AG09309 (cell line): ENCODE measurements at places on chromosomes 7 and 10.
A peak's percentile ranks its signal among the peaks of the same experiment; 100 is the strongest.

DNA sequence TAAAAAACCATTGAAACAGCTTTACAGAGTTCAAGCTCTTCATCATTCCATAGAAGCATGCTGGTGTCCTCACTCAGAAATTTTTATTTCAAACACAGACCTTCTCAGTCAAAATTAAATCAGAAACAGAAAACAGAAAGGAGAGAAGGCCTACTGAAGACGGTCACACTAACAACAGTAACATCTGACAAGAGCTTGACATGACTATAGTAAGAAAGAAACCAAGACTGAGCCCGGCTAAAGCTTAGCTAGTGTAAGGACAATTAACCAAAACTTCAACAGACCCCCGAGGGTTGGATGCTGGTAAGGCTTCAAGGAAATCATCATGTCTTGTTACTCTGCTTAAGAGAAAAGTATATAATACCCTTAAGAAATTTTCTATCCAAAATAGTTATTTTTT lies 38.6 kb downstream of the MTPN start:
- no peak for DNase-seq

GRCh38 chr10:130226012-130226411 lies 89.8 kb downstream of the GLRX3 start:
- no peak for DNase-seq

DNA sequence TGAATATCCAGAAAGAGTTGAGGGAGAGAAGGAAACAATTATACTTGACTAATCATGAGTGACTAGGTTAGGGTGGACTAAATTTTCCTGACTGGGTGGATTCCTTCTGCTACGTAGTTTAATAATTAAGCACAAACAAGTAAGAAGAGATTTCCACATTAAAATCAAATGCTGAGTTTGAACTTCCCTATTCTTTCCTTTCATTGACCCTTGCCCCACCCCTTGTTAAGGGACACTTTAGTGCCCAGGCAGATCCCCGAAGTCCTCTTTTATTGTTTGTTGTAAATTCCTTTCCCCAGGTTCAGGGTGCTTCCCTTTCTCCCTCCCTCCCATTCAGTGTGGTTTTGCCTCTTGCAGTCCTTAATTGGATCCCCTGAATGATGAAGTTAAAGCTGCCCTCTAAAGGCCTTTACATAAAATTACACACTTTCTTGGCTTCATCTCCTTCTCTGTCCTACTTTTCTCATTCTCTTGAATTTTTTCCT lies 8.8 kb upstream of the SPAM1 start:
- no peak for DNase-seq

DNA sequence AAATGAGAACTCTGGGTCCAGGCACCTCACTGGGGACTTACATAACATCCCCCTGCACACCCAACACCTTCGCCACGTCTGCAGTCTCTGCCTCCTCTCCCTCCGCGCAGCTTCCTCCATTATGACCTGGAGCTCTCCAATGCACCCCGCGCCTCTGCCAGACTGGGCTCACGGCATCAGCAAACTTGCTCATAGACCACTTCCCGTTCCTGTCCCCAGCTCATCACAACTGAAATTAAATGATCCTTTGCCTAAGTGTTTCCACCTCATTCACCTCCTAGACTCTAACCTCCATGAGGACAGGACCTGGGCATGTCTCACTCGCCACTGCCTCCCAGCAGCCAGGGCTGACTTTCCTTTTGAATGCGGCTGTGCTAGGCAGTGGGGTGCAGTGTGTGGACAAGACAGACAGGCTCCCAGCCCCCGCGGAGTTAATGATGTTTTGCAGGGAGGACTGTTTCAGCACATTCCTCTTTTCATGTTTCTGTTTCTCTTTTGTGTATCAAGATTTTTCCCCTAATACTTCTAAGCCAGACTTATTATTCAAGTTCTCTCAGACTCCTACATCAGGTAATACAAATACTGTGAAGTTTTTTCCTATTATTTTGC lies 18.8 kb downstream of the CHST15 start:
- no peak for DNase-seq

DNA sequence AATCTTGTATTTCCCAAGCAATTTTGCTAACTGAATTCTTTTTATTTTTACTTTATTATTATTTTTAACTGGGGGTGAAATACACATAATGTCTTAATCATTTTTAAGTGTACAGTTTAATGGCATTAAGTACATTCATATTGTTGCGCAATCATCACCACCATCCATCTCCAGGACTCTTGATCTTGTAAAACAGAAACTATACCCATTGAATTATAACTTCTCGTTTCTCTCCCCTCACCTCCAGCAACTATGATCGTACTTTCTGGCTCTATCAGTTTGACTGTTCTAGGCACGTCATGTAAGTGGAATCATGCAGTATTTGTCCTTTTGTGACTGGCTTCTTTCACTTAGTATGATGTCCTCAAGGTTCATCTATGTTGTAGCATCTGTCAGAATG lies 108.8 kb downstream of the ARL5B start:
- DNase-seq: no peak

GRCh38 chr10:14603534-14604102 lies 171.1 kb downstream of the FAM107B start:
- no peak for DNase-seq

GRCh38 chr7:103093429-103093828 lies 18.5 kb downstream of the ARMC10 start:
- DNase-seq: no peak

- DNase-seq: no peak
Measured at GRCh38 chr10:11404901-11405300, 206.5 kb downstream of the USP6NL start.

DNA sequence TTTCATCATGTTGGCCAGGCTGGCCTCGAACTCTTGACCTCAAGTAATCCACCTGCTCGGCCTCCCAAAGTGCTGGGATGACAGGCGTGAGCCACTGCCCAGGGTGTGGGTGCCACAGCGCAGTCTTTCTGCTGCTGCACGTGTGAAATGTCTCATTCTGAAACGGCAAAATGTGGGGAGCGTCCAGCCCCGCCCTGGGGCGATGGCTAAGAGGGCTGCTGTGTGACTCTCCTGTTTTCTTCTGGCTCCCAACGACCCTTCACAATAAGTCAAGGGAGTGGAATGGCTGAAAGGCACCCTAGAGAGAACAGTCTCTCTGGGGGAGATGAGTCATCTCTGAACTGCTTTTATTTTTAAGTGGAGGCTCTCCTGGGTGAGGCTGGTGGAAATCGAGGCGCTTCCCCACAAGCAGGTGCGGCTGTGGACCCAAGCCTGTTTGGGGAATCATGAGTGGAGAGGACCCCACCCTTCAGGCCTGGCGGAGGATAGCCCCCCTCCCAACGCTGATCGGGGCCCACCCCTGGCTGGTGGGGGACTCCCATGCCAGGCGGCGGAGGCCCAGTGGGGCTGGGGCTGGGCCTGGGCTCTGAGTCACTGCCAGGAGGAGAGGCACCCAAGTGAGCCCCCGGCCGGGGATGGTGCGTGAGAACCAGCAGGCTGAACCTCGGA lies 18.0 kb downstream of the ADAP1 start:
- DNase-seq: no peak

- DNase-seq: no peak
Measured at GRCh38 chr10:114208351-114208750, 29.2 kb downstream of the TDRD1 start.

DNA sequence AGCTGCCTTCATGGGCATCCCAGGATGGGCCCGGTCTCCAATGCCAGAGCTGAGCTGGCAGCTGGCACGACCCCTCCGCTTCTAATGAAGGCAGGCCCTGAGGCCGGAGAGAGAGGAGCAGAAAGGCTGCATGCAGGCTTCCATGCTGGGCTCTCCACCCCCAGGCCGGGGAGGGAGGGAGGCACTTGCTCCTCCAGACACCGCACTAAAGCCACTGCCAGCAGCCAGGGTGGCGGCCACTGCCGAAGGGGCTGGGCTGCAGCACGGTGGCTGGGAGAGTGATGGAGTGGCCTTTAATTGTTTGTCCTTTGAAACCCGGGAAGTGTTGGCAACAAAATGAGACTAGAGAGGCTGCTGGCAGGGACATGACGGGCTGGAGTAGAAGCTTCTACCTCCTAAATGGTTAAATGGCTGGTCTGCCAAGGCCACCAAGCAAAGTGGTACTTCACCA lies 236.5 kb downstream of the SKAP2 start:
- DNase-seq: no peak

DNA sequence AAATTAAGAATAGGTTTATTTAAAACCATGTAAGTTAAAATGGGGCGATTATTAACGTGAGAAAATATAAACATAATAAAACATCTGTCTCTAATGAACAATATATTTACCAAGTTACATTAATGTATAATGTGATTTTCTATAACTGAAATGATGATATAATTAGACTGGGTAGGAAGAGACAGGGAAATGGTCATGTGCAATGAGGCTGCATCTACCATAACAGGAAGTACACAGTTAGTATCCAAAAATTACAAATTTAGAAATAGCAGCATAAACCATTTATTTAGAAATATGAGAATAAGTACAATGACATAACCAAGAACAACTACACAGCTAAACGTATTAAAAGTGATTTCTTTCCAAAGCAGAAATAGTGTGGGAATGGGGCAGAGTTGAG lies 25.8 kb upstream of the BET1 start:
- DNase-seq: no peak

- DNase-seq: no peak
Measured at GRCh38 chr10:23364378-23364777, 19.8 kb upstream of the C10orf67 start.

DNA sequence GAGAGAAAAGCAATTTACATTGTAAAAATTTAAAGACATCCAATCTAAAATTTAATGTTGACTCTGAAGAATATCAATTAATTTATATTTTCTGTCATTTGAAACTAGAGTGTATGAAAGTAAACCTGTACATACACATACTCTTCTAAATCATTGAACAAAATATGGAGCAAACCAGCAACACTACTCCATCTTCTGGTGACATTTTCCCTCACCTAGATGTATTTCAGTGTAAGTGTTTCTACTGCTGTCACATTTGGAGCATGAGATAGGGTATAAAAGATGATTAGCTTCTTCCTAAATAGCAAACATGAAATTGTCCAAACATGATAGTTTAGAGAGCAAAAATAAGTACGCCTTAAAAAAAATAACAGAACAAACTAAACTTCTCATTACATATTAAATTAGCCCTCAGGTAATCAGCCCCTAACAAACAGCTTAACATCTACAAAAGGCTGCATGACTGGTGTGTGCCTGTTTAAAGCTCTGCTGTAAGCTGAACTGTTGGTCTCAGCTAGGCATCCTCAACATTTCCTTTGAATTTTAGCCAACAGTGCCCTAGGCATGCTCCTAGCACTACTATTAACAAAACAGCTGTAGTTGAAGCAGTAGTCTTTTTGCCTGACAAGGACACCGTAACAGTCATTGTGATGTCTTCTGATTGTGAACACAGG lies 189.8 kb downstream of the CTNNA3 start:
- DNase-seq: no peak

- DNase-seq: peak; percentile 40
Measured at GRCh38 chr7:129163875-129164544, 19.5 kb downstream of the TSPAN33 start.

- no peak for DNase-seq
Measured at GRCh38 chr7:18345641-18346234, 149.8 kb upstream of the HDAC9 start.

DNA sequence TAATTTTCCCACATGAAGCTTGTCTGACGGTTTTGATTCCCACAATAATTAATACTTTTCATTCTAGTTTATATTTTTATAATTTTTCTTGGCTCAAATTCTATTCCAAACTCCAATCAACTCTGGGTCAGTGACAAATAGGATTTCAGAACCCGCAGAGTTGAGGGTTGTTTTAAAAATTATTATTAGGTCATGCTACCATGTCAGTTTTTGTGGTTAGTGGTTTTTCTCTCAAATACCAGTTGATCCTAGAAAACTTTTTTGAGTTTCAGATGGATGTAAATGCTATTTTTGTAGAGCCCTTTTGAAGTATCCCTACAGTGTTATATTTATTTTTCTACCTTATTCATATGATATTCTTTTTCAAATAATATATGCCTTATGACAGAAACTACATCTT lies 237.4 kb downstream of the SEMA3D start:
- DNase-seq: no peak

DNA sequence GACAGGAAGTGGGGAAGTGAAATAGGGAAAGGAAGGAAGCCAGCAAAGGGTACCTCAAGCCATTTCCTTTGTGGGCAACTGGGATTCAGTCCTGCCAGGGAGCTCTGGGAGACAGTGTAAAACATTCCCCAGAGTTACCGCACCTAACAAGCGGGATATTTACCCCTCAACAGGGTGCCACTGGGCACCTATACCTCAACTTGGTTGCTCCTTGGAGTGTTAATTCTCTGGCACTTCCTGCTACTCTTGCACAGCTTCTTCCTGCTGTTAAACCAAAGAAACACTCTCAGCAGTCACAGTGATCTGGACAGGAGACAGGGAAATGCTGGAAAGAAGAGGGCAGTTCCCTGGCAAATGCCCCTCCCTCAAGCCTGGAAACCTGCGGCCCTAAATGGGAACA lies 151.3 kb downstream of the REEP3 start:
- DNase-seq: no peak

GRCh38 chr7:22885797-22886261 lies 63.2 kb upstream of the TOMM7 start:
- no peak for DNase-seq

- DNase-seq: peak; percentile 46
Measured at GRCh38 chr7:27316311-27316710, 73.7 kb downstream of the EVX1 start.

GRCh38 chr7:127550247-127550646 lies 35.1 kb downstream of the GCC1 start:
- DNase-seq: no peak

DNA sequence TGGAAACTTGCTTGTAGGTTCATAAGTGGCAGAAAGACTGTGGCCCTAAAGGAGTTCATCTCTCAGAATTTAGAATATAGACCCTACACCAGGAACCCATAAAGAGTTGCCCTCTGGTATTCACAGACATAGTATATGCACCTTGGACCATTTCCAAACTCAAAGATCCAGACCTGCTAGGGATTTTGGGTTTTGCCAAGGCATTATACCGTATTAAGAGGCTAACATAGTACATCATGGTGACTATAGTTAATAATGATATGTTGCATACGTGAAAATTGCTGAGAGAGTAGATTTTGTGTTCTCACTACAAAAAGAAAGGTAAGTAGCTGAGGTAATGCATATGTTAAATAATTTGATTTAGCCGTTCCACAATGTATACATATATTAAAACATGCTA lies 13.9 kb downstream of the IFIT3 start:
- no peak for DNase-seq

DNA sequence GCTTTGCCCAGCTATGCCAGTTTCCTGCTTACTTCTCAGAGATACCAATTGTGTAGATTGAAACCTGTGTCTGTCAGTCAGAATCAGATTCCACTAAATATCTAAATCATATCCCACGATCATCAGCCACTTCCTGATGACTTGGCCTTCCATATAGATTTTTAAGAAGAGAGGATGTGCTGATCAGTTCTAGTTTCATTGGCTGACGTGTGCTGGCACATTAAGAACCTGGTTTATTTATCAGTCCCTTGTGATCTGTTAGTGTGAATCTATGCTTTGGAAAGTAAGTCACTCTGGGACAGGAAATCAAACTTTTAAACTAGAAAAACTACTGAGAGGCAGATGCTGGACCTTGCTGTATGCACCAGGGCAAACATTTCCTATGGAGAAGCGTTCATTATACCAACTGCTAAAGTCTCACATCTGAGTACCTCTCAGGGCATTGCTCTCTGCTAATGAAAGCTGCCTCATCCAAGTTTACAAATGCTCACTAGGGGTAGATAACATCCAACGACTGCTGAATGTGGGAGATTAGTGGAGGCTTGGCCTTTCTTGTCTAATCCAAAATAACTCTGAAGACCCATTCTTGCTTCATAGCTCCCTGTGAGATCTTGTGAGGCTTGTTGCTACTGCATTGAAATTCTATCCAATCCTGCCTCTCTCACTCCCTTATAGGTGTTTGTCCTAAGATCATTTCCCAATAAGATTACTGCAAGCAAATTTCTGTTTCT lies 109.1 kb downstream of the ARL4A start:
- no peak for DNase-seq

- DNase-seq: no peak
Measured at GRCh38 chr7:37577412-37577811, 106.2 kb upstream of the GPR141 start.
